ENCODE measurements at places on chromosomes 4 and X.

DNA sequence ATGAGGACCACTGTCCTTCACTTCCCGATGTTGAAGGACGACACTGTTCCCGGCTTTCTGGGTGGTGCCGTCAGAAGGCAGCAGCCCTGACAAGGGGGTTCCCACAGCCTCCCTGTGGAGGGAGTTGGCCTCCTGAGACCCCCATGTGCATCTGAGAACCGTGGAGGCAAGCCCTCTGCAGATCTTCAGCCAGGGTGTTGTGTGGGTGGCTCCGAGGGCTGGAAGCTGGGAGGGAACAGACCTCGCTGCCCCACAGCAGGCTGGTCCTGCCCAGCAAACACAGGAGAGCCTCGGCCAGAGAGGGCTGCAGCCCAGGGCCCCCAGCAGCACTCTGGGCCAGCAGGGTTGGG lies 16.2 kb downstream of the DGKQ start:
- DNase-seq = no peak

DNA sequence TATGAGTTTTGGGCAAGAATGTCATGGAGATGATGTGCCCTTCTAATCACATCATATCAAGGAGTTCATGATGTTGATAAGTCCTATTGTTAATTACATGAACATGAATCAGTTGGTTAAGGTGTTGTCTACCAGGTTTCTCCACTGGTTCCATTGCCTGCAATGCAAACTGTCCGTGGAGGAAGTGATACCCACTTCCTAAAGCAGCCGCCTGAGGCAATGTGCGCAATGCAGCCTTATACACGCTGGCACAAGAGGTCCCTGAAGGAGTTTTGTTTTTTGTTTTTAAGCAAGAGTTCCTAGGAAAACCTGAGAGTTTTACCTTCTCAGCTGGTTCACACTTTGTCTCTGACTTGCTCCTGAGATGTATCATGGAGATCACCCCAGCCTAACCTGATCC lies 5.9 kb upstream of the GPKOW start:
- no peak for DNase-seq

DNA sequence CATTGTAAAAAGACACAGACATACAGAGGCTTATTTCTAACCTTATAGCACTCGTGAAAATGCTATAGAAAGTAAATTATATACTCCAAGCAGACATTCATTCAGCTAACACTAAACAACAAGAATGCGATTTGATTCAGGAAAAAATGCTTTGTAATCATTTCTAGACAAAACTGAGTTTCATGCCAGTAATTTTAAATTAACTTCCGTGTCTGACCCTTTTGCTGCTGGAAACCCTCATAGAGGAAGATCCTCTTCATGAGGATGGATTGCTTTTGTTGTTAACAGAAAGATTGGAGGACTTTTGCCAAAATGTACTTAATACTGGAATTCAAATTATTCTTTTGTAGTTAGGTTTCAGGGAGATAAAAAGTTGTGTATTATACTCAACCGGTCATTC lies 43.3 kb downstream of the GUCY1A1 start:
- DNase-seq = no peak

DNA sequence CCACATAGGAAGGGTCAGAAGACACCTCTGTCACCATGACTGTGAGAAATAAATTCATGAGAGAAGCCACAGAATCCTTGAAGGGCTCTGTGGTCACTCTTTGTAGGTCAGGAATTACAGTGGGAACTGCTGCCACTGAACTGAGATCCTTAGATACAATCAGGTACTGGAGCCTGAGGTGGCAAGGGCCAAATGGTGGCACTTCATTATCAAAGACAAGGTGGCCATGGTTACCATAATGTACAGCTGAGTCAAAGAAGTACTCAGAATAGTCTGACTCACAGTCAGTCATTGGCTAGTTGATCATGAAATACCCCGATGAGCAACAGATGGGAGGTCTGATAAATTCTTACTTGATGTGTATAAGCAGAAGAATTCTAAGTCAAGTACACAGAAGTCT lies 131.9 kb downstream of the RTL3 start:
- no peak for DNase-seq
